HepG2 (cell line): ENCODE measurements at places on chromosomes 3 and 15. TPM values are rescaled to one million over a fixed set of nuclear protein-coding genes. Genes with fewer than 3 reads are reported as not detected.

- DNase-seq = no peak
Measured at GRCh38 chr15:57917998-57918397, 147.5 kb downstream of the ALDH1A2 start.

DNA sequence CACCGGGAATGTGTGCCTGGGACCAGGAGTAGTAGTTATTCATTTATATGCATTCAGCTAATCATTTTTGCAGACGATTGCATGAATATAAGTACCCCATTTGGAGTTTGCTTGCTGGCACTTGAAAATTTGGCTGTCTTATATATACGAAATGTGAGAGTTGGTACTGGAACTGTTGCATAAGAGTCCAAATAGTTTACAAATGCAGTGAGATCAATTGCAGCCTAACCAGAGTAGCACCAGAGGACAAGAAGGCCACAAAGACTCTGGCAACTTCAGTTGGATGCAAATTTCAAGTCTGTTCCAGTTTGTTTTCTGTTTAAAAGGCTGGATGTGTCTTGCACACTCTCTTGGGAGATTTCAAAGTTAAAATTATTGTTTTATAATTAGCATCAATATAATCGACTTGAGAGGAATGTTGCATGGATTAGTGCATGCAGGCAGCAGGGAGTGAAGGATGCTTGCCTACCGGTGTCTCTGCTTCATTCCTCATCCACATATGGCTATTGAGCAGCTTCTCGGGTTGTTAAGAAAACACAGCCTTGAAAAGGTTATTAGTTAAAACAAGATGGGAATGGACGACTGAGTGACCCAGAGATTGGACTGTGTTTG is 213.0 kb downstream of the PTPRG start:
- DNase-seq = no peak

DNA sequence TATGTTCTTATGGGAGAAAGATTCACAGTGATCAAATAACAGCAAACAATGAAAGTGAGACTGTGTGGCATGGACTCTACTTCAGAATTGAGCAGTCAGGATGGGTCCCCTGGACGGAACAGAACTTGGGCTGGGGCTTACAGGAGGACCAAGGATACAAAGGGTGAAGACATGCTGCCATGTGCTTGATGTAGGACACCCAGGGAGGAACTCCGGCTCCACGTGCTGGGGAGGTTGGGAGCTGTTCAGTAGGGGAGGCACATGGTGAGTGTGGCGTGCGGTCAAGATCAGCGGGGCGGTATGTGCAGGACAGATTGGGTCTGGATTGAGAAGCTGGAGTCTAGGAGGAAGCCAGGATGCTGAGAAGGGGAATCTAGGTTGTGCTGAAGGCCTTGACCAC is 32.6 kb downstream of the PPCDC start:
- DNase-seq = no peak

DNA sequence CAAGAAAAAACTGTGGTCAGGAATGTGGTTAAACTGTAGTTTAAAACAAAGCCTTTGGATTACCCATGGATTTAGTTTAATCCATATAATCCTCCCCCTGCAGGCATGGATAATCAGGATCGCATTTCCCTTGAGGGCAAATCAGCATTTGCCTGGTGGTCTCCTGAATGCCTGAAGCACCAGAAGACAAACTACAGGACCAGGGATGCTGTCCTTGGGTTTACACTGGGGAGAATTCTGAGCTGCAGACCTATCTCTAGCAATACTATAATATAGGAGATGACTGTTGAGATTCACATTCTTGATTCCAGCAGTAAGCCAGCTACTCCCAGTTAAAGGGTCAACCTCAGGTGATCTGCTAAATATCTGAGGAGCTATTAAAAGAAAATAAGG is 10.6 kb downstream of the PIK3CB start:
- no peak for DNase-seq

- no peak for DNase-seq
Measured at GRCh38 chr15:68576235-68576892, 2.4 kb upstream of the CORO2B start.

DNA sequence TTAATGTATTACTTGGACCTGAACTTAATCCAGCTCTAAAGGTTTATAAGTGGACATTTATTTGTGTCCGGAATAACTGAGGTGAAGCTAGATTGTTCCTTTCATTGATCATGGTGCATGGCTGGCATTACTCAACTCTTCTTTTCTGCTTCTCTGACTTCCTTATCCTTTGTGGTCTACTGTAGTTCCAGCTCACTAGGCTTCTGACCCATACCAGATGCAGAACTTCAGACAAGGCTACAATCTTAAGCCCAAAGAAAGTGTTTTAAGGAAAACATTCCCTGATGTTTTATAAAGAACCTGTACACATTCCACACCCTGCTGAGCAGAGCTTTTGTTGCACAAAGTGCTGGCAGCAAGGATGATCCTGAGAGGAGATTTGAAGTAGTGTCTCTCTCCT is 250.8 kb upstream of the TGFBR2 start:
- no peak for DNase-seq

DNA sequence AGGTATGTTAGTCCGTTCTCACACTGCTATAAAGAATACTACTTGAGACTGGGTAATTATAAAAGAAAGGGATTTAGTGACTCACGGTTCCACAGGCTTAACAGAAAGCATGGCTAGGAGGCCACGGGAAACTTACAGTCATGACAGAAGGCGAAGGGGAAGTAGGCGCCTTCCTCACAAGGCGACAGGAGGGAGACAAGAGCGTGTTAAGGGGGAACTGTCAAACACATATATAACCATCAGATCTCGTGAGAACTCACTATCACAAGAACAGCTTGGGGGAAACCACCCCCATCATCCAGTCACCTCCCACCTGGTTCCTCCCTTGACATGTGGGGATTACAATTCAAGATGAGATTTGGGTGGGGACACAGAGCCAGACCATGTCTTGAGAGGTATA is 30.4 kb downstream of the SPRED1 start:
- DNase-seq = no peak

GRCh38 chr15:89114990-89115389 is 26.7 kb downstream of the ABHD2 start:
- no peak for DNase-seq

DNA sequence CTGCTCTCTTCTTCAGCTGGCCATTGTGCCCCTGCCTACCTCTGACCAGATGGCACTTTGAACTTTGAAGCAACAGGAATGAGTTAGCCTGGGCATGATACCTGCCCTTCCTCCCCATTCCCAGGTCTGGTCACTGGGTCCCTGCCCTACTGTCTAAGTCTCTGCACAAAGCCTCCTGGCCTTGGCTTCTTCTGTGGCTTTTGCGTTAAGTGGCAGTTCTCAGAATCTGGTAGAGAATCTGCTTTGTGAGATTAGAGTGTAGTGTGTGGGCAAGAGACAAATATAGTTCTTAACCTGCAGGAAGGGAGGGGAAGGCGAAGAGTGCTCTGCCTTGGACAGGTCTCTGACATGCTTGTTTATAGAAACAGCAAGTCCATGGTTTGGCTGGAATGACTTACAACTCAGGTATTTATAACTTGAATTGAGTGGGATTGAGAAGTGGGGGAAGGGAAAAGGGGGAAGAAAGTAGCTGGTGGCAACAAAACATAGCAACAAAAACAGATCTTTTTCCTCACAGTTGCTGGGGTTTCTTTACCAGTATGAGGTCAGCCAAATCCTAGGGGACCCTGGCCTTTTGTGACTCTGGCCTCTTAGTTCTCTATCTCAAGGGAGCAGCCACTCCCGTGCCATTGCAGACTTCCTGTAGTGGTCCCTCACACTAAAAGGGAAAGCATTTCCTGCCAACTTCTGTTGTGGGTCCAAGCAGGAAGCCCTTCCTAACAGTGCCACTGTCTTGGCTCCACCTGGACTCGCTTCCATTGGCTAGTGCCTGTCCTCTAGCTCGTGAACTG is 16.7 kb downstream of the MAPKBP1 start:
- peak; percentile 28 for DNase-seq

GRCh38 chr3:198061119-198062067 is 101.4 kb downstream of the LMLN start:
- DNase-seq = no peak

GRCh38 chr15:82950746-82951370 is 1.7 kb downstream of the HOMER2 start:
- peak; percentile 11 for DNase-seq

DNA sequence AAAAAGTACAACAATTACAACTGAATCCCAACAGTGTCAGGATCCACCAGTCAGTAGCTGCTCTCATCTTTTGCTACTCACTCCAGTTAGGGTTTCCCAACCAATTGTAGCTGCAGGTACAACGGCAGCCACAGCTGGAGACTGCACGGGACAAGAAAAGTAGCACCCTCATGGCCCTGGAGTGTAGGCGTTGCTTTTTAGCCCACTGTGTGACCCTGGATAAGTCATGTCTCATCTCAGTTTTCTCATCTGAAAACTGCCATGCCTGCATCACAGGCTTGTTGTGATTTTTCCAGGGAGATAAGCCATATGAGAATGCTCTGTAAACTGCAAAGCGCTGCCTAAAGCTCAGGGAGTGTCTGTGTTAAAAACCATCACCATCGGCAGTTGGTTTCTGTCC is 535.6 kb upstream of the IL12A start:
- no peak for DNase-seq

GRCh38 chr3:15268033-15268631 is 62.1 kb downstream of the CAPN7 start:
- DNase-seq = peak; percentile 59

- DNase-seq = no peak
Measured at GRCh38 chr3:14238356-14238755, 59.7 kb downstream of the LSM3 start.

DNA sequence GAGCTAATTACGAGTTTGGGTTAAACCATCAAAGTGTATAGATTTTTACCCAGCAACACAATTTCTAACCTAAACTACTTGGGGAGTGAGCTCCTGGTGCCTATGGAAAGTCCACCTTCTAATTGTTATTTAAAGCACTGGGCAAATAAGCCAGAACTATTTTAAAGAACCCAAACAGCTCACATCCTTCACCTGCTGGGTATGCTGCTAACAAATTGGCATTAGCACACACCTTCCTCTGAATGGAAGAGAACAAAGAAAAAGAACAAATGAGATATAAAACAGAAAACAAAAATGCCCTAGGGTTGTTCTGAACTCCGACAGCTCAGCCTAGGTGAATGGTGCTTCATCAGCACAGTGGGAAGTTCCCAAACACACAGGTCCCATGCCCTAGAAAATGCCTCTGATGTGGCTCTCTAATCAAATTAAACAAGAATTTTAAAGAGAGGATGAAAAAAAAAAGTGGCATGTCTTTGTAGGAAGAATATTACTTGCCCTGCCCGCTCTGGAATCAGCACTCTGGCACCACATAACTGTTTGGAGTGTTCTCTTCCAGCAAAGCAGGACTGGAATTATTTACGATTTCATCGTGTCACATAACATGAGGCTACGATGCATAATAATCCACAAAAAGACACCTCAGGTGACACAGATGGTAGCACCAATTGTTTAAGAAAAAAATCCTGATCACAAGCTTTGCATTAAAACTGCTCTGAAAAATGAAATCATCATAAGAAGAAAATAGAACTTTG is 334.4 kb downstream of the GBE1 start:
- DNase-seq = no peak

DNA sequence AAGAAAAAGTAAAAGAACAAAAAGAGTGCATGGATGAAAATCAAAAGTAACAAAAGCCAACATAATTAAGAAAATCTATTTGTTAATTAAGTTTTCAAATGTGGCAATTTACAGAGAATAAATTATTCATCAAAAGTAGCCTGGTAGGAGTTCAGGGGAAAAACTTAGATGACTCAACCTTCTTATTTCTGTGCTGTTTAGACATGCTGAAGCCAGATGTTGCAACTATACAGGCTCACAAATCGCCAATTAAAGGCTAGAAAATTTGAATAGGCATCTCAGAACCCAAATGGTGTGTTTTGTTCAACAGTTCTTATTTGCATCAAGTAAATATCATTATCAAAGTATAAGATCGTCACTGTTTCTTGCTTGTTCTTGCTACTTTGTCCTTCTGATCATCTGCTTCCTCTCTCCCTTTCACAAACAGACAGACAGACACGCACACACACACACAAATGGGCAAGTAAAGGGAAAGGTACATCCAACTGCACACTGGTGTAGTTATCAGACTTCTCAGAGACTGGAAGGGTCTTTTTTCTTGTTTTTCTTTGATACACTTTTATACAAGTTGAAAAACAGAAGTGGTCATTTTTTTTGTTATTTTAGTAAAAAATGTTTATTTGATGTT is 572.2 kb downstream of the MECOM start:
- no peak for DNase-seq

FEZF2 gene
- total RNA-seq = not detected in 2 replicates

GHSR gene
- total RNA-seq = not detected in 2 replicates

ARPP21 gene
- not detected in 2 replicates for total RNA-seq

LDHAL6B gene
- not detected in 2 replicates for total RNA-seq

GATA2 gene
- 4.7 and 6.2 TPM in 2 replicates for total RNA-seq

CHRFAM7A gene
- 1.1 and 1.2 TPM in 2 replicates for total RNA-seq

ISG20 gene
- 6.3 and 10.5 TPM in 2 replicates for total RNA-seq

SNX22 gene
- total RNA-seq = 3.1 and 5.5 TPM in 2 replicates
